Inflammatory macrophage treated with lipopolysaccharide for 4 hours (primary cell): ENCODE measurements at places on chromosomes 3 and 15.
A peak's percentile ranks its signal among the peaks of the same experiment; 100 is the strongest.

- DNase-seq: no peak
Measured at GRCh38 chr15:58440922-58441321, 9.1 kb downstream of the LIPC start.

GRCh38 chr3:56633181-56633580 lies 49.9 kb downstream of the TASOR start:
- no peak for DNase-seq

DNA sequence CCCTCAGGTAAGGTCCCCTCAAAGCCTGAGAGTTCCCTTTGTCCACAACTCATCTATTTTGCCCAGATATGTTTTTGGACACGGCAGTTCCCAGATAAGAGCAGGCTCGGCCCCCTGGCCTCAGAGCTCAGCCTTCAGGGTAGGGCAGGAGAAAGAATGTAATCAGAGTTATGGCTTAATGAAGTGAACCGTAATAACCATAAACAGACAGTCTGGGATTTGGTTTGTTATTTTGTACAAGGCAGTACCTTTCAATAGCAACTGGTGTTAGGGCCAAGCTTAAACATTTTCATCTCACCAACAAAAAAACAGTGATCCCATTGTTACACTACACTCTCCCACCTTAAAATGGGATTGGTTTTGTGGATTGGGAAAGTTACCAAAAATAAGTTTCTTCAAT lies 12.2 kb upstream of the ALDH1A3 start:
- no peak for DNase-seq

DNA sequence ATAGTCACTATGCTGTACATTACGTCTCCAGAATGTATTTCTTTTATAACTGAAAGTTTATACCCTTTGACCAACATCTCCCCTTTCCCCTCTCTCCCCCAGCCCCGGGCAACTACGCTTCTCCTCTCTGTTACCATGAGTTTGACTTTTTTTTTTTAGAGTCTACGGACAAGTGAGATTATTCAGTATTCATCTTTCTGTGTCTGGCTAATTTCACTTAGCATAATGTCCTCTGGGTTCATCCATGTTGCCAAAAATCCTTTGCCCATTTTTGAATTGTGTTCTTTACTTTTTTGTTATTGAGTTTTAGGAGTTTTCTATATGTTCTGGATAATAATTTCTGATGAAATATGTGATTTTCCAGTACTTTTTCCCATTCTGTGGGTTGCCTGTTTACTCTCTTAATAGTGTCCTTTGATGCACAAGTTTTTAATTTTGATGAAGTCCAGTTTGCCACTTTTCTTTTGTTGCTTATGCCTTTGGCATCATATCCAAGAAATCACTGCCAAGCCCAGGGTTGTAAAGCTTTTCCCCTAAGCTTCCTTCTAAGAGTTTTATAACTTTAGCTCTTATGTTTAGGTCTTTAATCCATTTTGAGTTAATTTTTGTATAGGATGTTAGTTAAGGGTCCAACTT lies 126.7 kb upstream of the NSMCE3 start:
- no peak for DNase-seq

- DNase-seq: peak; percentile 96
Measured at GRCh38 chr15:82540055-82540983, at the start of gene RPS17. RPS17 (minus strand) TSS chr15:82540457; CDS start chr15:82540428, 29 bp downstream.

GRCh38 chr15:70584838-70585706 lies 178.3 kb downstream of the UACA start:
- DNase-seq: no peak

DNA sequence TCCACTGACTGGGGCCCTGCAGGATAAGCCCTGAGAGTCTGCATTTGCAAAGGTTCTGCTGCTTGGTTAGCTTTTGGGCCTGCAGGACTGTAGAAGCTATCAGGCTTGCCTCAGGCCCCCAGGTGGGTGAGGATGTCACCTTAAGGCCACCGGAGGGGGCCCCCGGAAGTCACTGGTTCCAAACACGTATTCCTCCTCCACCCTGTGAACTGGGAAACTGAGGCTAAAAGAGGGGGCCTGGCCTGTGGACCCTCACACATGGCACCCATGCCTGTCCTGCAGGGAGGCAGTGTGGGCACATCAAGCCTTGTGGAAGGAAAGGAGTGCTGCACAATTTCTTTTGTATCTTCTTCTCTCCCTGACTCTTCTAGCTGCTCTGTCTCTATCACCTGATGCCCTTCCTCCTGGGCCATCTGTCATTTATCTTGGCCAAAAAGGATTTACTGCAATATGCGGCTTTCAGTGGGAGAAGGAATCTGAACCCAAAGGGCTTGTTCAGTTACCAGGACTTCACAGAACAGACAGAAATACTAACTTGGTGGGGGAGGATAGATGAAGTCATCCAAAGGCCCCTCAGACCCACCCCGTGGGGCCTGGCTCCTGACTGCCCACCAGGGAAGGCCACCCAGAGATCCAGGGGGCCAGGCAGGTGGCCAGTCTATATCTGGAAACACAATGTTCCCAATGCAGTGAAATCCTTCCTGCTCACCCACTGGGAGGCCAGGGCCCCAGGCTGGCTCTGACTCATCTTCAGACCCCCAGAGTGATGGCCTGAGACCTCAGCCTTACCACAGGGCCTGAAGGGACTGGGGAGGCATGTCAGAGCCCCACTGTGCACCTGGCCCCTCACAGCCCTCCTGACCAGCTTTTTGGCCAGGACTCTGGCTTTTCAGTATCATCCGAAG lies 18.3 kb downstream of the UBAP1L start:
- no peak for DNase-seq
